ENCODE measurements at places on chromosomes 4 and X.

- no peak for DNase-seq
These were observed 600.3 kb downstream of the SPRY1 start for GRCh38 chr4:123996718-123997510.

GRCh38 chr4:186570193-186570996 is 15.0 kb upstream of the MTNR1A start:
- DNase-seq, result no peak

- DNase-seq, result no peak
These were observed 216.5 kb downstream of the MID1IP1 start for GRCh38 chrX:39017716-39018115.

GRCh38 chr4:34850421-34850820 is 1393.9 kb downstream of the ARAP2 start:
- DNase-seq, result no peak

- no peak for DNase-seq
These were observed 558.2 kb upstream of the NDST4 start for GRCh38 chr4:115671581-115671980.

DNA sequence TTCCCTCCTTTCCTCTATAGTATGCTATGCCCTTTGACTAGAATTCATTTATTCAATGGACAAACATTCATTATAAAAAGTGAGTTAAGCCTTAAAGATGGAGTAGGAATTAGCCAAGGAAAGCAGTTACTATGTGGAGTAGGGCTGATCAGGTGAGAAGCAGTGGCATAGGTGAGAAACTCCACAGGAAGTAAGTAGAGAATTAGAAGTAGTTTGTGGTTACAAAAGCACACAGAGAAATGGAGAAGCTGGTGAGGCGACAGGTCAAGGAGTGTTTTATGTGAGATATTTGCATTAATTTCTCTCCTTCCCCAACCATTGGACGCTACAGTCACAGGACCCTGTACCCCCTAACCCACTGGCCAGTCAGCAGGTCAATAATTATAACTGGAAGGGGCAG is 30.6 kb downstream of the SETD7 start:
- no peak for DNase-seq

DNA sequence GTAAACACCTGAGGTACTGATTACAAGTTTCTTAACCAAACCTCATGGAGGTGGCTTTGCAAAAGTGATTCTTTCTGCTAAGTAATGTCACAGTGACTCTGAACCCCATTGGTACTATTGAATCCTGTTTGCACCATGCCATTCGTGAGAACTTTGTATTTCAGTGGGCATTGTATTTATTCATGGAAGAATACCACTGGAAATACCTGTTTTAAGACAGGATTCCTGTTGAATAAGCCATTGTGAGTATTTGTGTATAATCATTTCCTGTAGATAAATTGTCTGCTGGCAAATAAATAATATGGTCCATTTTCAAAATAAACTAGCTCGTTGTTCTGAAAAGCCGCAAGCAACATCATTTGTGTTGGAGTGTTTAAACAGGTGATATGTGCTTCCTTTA is 136.4 kb upstream of the GUCY1A1 start:
- no peak for DNase-seq

DNA sequence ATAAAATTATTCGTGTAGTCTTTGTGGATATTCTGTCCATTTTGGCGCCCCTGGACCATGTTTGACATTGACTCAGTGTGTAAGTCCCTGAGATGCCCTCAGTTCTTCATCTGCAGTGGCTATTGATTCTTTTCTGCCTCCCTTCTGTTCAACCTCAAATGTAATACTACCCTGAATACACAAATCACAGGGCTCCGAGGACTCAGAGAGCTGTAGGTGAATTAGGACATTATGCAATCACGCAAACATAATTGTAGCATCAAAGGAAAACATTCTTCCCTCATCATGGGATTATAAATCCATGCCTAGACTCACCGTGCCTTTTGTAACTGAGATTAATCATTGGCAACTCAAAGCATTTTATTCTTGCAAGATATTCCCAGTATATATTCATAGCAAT is 161.4 kb upstream of the PACRGL start:
- DNase-seq, result no peak

DNA sequence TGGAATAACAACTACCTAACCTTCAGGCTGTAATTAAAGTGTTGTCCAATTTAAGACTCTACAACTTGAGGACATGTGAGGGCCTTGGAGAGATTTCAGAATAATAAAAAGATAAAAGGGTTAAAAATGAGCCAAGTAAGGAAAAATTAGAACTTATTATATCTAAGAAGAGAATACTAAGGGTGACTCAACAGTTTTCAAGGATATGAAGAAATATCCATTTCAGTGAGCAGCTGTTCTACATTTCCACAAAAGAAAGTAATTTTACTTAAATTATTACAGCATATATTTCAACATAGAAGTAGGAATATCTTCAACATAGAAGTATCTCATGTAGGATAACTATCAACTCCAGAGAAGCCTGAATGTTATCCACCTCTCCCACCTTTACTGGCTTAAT is 11.3 kb downstream of the SNX12 start:
- DNase-seq, result peak; percentile 29

DNA sequence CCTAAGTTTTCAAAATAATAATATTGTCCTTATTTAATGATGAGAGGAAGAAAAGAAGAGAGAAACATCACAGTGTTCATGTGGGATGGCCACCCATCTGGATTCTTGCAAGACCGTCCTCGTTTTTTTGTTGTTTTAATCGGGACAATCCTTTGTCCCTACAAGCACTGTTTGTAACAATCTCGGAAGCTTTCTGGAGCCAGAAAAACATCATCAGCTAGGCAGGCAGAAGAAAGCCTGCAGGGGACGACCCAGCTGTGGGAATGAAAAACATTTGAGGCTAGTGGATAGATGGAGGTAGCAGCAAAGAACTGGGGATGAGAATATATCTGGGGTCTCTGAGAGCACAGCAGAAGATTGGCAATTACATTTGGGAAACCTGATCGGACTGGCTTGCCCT is 105.6 kb downstream of the DKK2 start:
- DNase-seq, result no peak

DNA sequence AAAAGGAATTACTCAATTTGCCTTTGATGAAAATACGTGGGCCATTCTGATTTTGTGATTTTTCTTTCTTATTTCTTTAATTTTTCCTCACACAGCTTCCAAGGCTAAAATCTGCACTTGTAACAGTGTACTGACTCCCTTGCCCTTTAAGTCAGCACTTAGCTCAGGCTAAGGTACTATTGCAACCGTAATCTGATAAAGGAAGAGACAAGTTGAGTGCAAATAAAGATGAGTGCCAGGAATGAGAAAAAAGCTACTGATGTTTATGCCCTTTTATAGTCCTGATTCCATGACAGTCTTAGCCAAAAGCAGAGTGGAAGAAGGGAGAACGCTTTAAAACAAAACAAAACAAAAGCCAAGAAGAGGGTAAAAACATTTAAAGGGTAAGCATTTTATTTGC is 6.0 kb downstream of the DMD start:
- DNase-seq, result no peak

DNA sequence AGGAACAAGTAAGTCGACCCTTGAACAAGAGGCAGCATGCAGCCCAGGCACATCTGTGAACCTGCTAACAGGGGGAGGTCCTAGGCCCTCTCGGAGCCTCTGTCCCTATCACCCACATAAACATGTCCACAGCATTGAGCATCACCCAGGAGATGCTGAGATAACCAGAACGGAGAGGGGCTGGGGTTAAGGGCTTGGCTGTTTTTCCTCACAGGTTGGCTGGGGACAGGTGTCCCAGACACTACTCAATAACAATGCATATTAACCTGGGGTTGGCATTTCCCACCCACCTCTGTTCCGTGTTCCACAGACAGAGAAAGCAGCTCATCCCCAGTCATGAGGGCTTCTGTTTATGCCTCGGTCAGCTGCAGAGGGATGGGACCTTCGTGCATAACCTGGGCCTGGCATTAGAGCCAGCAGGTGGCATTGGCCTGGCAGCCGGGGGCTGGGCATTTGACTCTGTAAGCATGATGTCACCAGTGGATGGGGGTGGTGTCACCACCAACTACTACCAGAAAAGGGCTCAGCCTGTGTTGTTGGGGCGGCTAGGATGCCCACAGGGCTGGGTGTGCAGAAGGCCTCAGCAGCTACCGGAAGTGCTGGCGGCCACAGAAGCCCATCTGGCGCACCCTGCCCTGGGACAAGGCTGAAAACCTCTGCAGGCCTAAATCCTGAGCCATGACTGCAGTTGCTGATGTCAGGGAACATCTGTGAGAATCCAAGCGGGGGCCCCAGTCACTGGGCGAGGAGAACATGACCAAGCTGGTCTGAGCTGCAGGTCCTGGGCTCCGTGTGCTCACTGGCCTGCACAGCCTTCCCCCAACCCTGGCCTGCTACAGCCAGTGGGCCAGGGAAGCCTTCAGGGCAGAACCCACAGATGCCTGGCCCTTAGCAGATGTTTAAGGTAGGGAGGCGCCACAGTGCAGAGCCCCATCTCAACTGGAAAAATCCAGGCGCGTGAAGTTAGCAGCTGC is 351.4 kb downstream of the NR3C2 start:
- DNase-seq, result no peak

DNA sequence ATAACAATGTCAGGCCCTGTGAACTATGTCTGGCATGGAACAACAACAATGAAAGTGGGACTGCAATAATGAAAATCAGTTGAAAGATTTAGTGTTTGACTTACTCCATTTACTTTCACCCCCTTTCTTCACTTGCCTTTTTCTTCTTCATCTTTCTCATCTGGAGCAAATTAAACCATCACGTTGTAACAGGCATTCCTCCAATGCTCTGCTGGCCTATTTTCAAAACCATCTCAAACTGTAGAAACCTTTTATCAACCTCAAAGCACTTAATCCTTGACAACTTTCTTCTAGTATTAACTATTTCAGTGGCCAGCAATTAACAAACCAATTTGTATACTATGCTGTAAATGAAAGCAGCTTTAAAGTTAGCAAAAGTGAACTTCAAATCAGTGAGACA is 8.3 kb downstream of the KLHL13 start:
- DNase-seq, result no peak

GRCh38 chr4:68466751-68467150 is 19.5 kb downstream of the TMPRSS11E start:
- no peak for DNase-seq

DNA sequence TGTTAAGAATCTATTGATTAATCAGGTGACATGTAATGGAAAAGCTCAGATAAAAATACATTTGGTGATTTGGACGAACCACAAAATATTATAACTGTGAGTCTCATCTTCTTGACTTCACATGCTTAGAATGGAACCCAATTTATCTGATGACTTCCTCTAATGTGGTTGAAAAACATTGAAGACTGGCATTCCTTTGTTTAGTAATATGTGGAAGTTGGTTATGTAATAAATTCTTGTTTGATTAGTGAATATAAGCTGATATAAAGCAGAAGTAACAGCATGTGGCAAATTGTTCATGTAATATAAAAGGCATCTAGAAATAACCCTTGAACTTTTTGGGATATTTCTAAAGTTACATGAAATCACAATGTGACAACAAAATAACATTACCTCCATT is 9.7 kb downstream of the GIMD1 start:
- DNase-seq, result no peak

DNA sequence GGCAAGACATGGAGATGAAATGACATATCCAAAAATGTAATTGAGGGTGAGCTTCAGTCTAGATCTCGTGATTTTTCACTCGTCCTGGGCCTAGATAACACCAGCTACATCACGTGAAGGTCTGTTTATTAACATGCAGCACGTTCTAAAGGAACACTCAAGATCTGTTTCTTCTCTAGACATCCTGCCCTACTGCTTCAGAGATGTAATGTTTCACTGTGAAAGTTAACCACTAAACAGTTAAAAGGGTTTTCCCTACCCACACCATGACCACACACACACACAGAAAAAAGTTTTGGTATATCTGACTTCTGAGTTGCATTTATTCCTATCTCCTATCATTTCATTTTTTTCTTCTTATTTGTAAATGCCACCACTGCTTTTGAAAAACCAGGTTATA is 52.3 kb upstream of the SMIM31 start:
- DNase-seq, result no peak

GRCh38 chr4:80619070-80619674 is 283.6 kb downstream of the CFAP299 start:
- no peak for DNase-seq

GRCh38 chr4:88745175-88745574 is 47.5 kb upstream of the NAP1L5 start:
- no peak for DNase-seq

- DNase-seq, result no peak
These were observed 60.1 kb downstream of the RFC1 start for GRCh38 chr4:39305912-39306677.

- DNase-seq, result no peak
These were observed 4.0 kb upstream of the PRDM5 start for GRCh38 chr4:120926358-120927025.

DNA sequence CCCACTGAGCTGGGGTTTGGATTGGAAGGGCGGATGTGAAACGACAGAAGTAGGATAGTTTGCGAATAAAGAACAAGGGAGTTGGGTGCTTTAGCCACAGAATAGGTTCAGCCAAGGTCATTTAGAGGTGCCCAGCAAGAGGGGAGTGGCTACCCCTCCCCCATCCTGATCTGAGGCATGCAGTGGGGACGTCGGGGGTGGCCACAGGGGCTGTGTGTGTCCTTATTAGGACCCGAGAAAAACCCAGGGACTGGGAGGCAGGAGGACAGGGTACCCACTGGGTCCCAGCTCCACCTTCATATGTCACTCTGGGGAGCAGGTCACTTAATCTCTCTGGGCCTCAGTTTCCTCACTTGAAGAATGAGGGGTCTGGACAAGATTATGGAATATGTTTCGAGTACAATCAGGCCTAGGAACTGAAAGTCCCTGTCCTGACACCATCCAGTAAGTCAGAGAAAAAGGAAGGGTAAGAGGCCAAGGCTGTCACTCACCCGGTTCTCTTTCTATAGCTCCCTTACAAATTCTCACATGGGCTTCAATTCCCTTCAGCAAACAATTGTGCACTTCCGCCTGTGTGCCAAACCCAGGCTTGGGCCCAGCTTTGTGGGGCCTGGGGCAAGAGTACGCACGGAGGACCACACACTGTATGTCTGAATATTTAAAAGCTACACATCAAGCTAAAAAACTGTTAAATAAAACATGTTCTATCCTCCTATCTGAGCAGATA is 4.2 kb upstream of the NYX start:
- no peak for DNase-seq

- DNase-seq, result no peak
These were observed 28.4 kb downstream of the MAGEB16 start for GRCh38 chrX:35826503-35826902.

- DNase-seq, result no peak
These were observed 572.7 kb upstream of the TENM3 start for GRCh38 chr4:181670506-181670905.

DNA sequence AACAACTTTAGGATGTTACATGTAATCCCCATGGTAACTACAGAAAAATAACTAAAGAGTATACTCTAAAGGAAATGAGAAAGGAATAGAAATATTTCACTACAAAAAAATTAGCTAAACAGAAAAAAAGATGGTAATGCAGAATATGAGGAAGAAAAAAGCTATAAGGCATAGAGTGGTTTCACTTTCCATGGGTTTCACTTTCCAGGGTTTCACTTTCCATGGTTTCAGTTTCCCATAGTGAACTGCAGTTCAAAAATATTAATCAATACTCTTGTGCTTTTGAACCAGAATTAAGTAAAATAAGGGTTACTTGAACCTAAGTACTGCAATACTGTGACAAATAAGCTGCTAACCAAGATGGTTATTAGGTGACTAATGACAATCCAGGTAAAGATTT is 42.0 kb downstream of the NPFFR2 start:
- DNase-seq, result no peak

- no peak for DNase-seq
These were observed 49.5 kb downstream of the CLCN4 start for GRCh38 chrX:10206317-10206716.
